GM19239 (cell line): ENCODE measurements at places on chromosomes 3 and 15.

DNA sequence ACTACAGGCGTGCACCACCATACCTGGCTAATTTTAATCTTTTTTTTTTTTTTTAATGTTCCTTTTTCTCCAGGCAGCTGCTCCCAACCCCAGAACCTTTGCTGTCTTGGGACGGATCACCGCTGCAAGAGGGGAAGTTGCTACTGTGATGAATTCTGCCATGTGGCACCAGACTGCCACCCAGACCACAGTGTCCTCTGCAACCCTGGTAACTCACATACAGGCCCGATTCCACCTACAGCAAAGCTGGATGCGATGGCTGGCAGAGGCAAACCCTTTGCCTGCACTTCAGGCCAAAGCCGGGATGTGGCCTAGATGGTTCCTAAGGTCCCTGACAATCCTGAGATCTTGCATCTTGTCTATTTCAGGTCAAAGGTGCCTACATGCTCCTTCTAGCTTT is 12.7 kb upstream of the MUC20 start:
- no peak for DNase-seq

- DNase-seq, result no peak
Measured at GRCh38 chr3:172903642-172904320, 153.3 kb downstream of the ECT2 start.

GRCh38 chr3:160296591-160296990 is 71.4 kb downstream of the C3orf80 start:
- DNase-seq, result no peak

DNA sequence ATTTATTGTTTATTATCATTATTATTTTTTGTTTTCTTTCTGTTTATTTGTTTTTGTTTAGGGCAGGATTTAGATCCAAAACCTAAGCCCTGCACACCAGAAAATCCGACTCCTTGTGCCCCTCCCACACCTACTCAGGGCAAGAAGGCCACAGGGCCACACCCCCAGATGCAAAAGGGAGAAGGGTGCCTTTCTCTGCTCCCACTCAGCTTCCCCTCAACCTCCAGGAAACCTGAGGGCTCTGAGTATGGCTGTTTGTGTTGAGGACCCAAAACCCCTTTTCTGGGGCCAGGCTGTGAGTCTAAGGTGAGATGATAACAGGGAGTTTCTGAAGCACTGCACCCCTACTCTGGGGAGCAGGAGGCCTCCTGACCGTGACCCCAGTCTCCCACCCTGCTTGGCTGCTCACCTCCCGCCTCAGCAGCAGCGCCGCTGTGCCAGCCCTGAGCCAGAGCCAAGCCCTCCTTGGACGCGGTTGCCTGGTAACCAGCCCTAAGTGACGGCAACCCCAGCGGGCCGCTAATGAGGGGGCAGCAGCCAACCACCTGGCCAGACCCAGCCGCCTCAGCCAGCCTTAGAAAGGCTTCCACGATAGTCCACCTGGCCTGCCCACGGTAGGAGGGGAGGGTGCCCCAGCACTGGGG is 6.4 kb upstream of the C15orf39 start:
- no peak for DNase-seq

DNA sequence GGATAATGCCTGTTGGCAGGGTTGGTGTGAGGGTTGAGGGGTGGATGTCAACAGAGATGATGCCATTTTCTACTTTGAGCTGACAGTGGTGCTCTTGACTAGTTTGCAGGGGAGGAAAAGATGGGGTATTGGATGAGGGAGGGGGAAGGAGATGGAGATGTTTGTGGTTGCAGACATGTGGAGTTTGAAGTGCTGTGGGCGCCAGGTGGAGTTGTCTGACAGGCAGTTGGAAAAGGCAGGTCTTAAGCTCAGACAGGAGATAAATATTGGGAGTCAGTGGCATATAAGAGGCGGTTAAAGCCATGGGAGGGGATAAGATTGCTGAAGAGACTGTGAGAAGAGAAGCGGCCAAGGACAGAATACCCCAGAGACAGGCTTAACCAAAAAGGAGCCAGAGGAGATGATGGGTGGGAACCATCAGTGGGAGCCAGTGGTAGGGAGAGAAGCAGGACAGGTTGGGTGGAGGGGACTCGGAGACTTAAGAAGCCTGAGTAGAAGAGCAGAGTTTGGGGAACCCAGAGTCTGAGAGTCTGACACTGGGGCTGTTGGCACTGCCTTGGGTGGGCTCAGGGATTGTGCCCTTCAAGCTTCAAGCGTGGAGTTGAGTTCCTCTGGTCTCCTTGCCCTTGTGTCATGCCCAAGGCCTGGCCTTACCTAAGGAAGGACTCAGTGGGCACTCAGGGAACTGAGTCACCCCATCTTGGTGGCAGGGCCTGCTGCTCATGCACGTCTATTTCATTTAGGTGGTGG is 13.9 kb downstream of the COPG1 start:
- no peak for DNase-seq

DNA sequence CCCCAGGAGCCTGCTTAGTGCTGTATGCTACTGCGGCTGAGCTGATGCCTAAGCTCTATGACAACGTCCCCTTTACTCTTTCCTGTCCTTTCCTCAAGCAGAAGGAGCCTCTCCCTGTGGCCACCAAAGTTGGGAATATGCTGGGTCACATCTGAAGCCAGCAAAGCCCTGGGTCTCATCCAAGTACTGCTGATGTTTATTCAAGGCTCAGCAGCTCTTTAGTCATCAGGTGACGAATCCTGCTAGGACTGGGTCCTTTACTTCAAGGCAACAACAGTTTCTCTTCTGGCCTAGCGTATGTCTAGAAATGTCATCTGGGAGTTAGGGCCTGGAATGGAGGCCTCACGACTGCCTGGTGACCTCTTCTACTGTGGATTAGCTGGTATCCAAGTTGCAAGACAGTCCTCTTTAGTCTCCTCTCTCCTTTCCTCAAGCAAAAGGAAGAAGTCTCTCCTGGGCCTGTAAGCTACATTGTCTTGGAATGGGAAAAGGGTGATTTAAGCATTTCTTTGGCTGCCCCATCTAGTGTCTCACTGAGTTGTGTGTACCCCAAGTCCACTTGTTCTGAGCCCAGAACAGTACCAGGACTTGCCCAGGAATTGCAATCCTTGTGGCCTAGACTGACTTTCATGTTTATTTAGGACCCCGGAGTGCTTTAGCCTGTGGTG is 63.9 kb downstream of the TNFAIP8L3 start:
- no peak for DNase-seq

- no peak for DNase-seq
Measured at GRCh38 chr3:113103588-113103987, 107.8 kb upstream of the BOC start.

DNA sequence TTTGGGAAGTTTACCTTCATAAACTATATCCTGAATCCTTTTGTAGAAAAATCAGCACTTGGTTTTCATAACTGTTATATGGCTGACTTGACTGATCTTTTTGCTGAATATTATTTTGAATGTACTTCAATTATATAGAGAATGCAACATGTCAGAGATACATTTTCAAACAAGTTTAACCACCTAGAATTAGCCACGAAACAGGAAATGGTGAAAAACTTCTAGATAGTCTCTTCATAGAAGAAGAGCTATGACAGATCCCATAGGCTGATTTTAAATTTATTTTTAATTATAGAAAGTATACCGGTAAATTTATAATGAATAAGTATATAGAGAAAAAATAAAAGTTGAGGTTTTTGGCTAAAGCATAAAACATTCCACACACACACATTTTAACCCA is 436.8 kb upstream of the DPPA4 start:
- no peak for DNase-seq

GRCh38 chr15:38551720-38552648 is 12.6 kb downstream of the RASGRP1 start:
- no peak for DNase-seq

DNA sequence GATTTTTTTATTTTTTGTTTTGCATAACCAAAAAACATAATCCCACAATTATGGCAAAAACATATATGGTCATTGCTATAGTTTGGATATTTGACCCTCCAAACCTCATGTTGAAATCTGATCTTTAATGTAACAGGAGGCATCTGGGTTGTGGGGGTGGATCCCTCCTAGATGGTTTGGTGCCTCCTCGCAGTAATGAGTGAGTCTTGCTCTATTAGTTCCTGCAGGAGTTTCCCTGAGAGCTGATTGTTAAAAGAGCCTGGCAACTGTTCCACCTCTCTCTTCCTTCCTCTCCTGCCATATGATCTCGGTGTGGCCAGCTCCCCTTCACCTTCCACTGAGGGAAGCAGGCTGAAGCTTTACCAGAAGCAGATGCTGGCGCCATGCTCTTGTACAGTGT is 33.2 kb upstream of the TRIM59 start:
- DNase-seq, result no peak

GRCh38 chr15:62564886-62565633 is 400.0 kb upstream of the C2CD4B start:
- no peak for DNase-seq

DNA sequence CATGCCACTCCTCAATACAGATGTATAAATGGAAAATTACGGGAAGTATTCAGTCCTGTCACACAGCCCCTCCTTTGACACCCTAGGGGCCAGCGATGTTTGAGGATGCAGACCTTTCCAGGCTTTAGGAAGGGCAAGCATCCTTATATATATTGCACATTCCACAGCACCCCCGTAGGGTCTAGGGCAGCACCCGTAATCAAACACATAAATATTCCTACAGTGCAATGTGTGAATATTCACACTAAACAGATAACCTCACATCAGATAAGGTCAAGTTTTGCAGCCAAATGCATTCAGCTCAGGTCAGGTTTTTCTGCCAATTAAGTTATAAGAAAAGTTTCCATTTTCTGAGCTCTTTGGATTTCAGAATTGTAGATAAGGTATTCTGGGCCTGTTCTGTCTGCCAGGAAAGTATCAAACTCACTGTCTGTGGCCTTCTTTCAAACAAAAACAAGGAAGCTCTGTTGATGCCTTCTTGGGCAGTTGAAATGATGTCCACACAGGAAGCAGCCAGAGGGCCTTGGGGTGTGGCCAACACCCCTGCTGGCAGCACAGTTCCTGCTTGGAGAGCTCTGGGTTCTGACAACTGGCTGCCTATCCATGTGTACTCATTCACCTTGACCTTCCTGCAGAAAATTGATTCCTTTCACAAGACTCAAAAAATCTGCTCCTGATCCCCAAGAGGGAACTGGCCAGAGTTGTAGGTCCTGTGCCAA is 427.0 kb downstream of the NTRK3 start:
- DNase-seq, result no peak

DNA sequence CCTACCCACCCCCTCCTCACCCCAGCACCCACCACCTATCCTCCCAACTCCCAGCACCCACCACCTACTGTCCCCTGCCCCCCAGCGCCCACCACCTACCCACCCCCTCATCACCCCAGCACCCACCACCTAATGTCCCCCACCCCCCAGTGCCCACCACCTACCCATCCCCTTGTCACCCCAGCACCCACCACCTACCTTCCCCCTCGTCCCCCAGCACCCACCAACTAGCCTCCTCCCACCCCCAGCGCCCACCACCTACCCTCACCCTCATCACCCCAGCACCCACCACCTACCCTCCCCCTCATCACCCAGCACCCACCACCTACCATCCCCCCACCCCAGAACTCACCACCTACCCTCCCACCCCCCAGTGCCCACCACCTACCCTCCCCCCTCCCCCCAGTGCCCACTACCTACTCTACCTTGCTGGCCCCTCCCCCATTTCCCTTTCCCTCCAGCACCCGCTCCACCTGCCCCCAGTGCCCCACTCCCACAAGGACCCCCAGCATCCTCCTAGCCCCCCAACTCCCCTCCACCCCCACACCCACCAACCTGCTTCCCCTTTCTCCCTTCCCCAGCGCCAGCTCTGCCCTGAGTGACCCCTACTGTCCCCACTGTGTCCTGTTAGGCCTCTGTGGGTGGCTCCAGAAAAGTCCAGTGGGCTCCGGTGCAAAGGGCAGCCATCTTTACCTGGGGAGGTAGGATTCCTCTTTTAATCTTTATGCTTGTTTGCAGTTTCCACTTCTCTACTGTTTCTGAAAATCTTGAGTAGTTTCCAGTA is 1.2 kb downstream of the UROC1 start:
- no peak for DNase-seq

GRCh38 chr15:68608206-68608843 is 29.5 kb downstream of the CORO2B start:
- DNase-seq, result no peak

DNA sequence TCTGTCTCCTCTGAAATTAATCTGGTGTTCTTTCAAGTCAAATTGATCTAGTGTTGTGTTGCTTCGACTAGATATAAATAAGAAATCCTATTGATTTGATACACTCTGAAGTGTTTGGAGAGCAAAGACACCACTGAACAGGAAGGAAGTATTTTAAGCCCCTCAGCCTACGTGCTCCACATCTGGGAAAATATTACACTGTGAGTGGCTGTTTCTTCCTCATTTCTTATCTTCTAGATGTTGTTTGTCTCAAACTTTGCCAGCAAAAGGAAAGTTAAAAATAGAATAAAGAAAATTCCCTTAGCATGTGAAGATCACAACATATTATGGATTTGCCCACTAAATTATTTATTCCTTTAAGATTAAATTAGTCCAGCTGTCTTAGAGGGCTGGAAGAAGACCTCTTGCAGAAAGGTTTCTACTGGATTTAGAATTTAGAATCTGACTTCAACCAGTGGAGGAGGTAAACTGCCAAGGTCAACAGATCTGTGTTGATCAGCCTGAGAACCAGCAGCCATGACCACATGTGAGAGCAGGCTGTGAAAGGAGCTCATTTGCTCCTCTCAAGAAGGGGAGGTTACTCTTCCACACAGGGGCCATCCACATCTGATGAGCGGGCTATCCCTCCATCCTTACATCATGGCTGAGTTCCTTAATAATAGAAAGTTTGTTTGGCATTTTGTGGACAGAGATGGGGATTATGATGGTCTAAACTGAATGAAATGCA is 46.3 kb upstream of the ACKR4 start:
- DNase-seq, result no peak

GRCh38 chr3:73718326-73719110 is 93.8 kb upstream of the PDZRN3 start:
- no peak for DNase-seq

GRCh38 chr3:143421556-143421955 is 302.0 kb downstream of the CHST2 start:
- no peak for DNase-seq

DNA sequence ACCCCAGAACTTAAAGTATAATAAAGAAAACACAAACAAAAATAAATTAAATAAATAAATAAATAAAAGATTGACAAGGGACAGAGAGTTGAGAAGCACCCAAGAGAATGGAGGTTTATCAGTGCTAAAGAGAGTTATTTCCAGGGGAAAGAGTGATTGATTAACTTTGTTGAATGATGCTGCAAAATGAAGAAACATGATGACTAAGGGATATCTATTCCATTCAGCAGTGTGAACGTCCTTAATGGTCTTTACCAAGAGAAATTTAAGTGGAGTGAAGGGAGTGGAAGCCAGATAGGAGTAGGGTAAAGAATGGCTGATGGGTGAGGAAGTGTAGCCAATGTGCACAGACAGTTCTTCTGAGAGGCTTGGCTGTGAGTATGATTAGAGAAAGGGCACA is 11.1 kb downstream of the REC114 start:
- DNase-seq, result no peak

- DNase-seq, result no peak
Measured at GRCh38 chr15:85753791-85754452, 40.8 kb downstream of the KLHL25 start.

DNA sequence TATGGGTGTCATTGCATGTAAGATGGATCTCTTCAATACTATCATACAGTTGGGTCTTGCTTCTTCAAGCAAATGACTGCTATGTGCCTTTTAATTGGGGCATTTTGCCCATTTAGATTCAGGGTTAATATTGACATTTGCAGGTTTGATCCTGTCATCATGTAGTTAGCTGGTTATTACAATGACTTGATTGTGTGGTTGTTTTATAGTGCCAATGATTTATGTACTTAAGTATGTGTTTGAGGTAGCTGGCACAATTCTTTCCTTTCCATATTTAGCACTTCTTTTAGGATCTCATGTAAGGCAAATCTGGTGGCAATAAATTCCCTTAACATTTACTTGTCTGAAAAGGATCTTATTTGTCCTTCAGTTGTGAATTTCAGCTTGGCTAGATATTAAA is 267.5 kb downstream of the VGLL3 start:
- no peak for DNase-seq
